ENCODE measurements at places on chromosomes 1 and 21.

DNA sequence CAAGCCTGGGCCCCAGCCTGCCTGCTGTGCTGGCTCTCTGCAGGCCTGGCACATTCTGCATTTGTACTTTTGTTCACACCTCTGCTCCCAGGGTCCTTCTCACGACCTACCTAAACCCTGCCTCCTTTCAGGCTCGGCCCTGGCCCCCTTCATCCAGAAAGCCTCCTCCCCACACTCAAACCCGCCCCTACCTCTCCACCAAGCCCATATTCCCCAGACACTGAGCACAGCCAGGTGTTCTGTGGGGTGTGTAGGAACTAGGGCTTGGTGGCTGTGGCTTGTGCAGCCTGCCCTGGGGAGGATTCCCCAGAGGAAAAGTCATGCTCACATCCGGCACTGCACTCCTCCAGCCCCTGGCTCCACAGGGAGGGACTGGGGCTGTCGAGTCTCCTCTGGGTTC is 8.2 kb upstream of the MIXL1 start:
- no peak for DNase-seq

- no peak for DNase-seq
These were observed 38.6 kb upstream of the CPLANE2 start for GRCh38 chr1:16275591-16275990.

DNA sequence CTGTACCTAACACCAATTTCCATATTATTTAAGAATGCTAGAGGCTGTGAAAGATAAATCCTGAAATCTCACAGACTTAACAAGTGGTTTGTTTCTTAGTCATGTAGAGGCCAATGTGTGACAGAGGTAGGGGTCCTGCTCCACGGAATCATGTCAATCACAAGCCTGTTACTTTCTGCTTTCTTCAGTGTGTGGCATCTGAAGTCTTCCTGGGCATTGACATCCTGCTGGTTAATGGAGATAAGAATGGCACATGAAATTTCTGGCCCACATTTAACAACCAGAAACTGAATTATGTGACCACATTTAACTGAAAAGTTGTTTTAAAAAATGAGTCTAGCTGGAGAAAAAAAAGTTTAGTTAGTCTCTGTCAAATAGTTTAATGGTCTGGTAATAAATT is 68.3 kb upstream of the PLA2G4A start:
- no peak for DNase-seq

GRCh38 chr21:38487901-38488639 is 10.2 kb downstream of the ERG start:
- DNase-seq, result no peak

DNA sequence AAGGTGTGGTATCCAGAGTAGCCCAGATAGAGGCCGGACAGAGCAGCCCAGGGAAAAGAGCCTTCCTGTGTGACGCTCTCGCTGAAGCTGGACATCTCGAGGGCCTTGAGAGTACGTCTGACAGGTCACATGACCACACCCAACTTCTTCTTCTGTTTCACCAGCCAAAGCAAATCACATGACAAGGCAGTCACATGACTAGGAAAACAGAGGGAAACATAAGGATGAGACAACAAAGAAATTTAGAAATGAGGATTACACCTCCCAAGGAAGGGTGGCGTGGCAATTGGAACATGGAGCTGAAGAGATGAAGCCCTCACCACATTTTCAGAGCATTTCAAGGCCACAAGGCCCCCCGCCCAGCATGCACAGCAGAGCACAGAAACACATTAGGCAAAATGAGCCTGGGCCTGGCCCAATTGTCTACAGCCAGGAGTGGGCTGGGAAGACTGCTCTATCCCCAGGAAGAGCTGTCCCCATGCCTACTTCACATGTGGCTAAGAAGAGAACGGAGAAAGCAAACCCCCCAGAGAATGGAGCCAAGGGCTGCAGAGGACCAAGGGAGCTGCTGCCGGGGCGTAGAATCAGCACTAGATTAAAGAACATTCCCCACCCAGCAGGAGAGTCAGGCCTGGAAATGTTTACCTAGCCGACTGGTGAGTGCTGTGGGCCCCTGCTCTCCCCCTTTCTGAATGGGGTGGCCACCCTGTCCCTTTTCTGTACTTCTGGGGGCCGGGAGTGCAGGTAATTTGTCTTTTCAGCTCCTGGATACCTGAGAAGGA is 305.1 kb downstream of the NPHP4 start:
- no peak for DNase-seq

- DNase-seq, result no peak
These were observed 258.0 kb upstream of the FMN2 start for GRCh38 chr1:239833723-239834122.

DNA sequence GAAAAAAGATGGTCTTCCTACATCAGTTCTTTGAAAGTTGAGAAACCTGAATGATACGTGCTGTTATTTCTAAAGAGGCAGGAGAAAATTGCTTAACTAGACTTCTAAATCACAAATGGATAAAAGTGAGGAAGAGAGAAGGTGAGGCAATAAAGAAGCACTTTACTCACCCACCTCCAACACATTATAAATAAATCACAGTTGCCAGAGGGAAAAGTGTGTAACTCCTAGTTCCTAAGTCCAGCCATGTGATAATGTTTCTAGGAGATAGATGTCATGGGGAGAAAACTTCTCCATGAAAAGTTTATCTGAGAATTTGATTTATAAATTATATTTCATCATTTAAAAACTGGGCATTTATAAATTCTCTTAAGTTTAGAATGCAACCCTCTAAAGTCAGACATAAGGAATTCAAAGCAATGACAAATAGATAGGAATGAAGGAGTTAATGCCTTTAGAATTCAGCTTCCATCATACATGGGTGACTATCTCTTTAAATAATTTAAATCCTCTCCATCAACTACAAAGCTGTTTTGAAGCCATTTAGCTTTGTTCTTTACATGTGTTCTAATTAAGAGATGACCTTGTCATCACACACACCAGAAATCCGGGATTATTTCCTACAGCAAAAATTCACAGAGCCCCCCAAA is 60.0 kb downstream of the NRIP1 start:
- DNase-seq, result no peak

DNA sequence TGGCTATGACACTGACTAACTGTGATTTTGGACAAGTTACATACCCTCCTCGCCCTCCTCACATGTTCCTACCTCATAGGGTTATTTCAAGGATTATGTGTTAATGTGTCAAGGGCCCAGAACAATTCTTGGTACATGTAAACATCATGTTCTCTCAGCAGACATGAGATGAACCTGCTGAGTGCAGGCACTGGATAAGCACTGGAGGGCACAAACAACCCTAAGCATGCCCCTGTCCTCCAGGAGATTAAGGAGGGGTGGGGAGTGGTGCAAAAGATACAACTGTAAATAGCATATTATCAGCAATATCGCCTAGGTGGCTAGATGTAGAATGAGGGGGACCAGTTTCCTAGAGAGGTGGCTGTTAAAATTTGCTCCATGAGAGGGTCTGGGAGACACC is 17.7 kb upstream of the RGS16 start:
- no peak for DNase-seq

DNA sequence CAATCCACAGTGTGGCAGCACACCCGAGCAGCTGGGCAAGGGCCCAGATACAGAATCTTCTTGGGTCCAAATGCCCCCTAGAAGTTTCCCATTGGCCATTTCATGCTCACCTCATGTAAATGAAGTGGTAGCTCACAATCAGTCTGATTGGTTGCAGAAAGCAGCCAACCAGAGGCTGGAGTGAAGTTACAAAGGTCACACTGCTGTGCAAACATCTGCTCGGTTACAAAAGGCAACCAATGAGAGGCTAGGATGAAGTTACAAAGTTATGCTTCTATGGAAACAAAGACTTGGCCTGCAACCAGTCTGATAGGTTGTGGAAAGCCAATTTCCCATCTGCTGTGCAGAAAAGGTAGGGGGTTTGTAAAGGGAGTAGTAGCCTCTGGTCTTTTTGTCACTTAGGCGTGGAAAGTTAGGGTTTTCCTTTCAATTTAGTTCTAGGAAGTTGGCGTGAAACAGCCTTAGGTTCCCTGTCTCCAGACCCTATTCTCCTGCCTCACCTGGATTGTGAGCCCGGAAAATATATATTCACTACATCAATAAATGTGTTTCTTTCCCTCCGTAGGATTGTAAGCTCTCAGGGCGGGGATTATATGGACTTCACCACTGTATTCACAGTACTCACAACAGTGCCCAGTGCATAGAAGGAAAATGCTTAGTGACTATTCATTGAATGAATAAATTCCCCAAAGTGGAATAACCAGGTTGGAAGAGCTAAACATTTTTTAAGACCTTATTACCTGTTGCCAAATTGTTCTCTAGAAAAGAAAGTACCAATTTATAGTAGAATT is 91.9 kb downstream of the URB2 start:
- no peak for DNase-seq

DNA sequence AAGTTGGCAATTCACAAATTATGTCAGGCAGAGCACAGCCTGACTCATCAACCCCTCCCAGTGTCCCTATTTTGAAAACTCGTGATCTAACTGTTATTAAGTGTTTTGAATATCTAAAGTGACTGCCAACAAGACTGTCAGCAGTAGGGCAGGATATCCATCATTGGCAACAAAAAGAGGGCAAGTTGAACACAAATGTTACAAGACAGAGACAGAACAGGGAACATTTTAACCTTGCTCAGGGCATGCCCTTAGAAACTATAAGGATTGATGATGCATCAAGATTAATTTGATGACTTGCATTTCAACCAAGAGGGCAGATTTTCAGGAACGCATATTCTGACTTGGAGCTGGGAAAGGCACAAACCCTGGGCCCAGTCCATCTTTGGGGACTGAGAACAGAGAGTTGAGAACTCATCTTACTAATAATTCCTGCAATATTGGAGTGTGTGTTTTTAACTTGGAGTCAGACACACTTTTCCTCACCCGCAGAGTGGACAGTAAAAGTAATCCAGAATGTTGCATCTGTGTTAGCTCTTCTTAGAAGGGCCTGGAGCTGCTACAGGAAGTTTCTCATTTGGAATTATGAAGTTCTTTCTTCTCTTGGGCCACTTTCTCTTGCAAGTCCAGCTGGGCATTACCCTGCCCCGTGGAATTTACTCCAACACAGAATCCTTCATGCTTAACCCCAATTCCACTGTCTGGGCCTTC is 317.2 kb downstream of the LTN1 start:
- DNase-seq, result no peak

- DNase-seq, result no peak
These were observed 140.9 kb downstream of the TGFBR3 start for GRCh38 chr1:91744953-91745639.

- DNase-seq, result no peak
These were observed 93.5 kb downstream of the NRDC start for GRCh38 chr1:51784997-51785421.

- no peak for DNase-seq
These were observed 6.3 kb upstream of the VSIG8 start for GRCh38 chr1:159868766-159869165.

DNA sequence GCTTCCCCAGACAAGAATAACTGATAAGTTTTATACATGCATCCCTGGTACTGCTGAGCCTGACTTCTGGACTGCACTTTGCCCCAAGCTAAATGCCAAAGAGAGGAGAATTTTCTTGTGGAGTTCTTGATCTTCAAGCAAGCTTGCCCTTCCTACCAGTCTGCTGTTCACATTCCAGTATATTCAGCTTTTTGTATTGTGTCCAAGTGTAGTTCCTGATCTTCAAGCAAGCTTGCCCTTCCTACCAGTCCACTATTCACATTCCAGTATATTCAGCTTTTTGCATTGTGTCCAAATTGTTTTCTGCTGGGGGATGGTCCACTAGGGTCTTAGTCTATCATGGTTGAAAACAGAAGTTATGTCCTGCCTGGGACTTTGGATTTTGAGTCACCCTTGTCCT is 894 bp upstream of the TSEN15 start:
- no peak for DNase-seq

- no peak for DNase-seq
These were observed 499.2 kb downstream of the PLPP3 start for GRCh38 chr1:56080123-56080522.

DNA sequence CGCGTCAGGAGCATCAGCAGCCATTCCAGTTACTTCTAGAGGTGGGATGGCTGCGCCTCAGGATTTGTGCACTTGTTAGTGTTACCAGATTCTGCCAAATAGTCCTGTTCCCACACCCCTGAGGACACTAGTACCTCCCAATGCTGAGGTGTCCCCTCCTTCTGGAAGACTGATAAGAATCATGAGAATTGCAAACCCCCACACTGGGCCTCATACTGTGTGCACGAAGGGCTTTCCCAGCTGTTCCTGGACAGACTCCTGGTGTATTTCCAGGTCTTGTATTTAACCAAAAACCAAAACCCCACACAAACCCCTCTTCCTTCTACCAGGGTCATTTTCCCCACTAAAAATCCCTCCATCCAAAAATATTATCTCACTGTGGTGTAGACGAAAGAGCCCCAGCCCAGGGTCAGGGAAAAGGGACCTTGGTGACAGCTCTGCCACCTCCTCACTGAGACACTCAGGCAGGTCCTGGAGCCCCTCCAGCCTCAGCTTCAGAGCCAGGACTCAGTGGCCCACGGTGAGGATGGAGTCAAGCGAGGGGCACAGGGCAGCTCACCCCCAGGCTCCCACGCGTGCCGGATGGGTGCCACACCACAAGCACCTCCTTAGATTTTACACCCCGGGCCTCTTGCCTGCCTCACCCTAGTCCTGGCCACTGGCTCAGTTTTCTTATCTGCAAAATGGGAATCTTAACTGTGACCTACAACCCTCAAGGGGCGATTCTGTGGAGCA is 131.4 kb upstream of the RUNX3 start:
- DNase-seq, result no peak

- no peak for DNase-seq
These were observed 6.5 kb upstream of the MFAP2 start for GRCh38 chr1:16986962-16987361.

DNA sequence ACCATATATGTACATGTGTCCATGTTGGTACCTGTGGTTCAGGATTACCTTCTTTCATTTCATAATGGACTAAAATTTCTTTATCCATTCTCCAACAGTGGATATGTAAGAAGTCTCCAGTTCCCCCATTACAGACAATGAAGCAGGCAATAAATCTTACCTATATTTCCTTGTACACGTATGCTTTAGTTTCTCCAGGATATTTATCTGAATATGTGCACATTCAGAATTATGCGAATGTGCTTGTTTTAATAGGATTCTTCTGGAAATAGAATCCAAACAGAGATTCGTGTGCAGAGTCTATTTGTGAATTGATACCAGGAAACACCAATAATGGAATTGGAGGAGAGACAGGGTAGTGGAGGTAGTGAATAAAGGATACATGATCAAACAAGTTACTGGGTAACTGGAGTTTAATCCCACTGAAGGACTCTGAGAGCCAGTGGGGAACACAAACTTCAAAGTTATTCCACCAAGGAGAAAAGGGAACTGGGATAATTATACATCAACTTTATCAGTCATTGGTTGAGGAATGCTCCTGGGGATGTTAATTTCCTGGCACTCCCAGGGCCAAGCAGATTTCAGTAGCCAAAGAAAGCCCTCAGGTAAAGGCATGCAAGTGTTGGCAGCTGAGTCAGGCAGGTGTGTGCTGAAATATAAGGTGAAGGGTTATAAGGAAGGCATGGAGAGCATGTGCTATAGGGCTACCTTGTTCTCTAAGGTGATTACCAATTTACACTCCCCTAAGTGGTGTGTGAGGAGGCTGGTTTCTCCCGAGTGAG is 374.9 kb upstream of the PBX1 start:
- DNase-seq, result no peak

Data from activated CD8-positive, alpha-beta memory T cell treated with anti-CD3 and anti-CD28 coated beads for 1 hour (primary cell).